CD4-positive, alpha-beta T cell treated with Interleukin-4 for 1 hour (primary cell): ENCODE measurements at places on chromosomes 2 and 18.
A peak's percentile ranks its signal among the peaks of the same experiment; 100 is the strongest.

GRCh38 chr18:77944533-77944932 is 694.9 kb downstream of the GALR1 start:
- no peak for DNase-seq

DNA sequence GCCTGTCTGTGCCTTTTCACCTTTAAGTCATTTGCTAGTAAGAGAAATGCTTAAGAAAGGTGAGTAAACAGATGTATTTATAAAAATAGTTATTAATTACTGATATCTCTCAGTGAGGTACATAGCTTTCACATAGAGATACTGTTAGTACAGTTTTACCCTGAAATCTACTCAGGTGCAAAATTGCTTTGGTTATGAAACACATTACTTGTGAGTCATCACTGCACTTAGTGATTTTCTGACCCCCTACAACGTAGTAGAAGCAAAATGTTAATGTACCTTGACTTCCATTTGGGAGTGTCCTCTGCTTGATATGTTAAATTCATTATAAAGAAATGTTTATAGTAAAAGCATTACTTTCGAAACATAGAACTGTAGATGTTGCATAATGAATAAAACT is 6.5 kb downstream of the GLS start:
- no peak for DNase-seq

- no peak for DNase-seq
These were observed 41.1 kb downstream of the THNSL2 start for GRCh38 chr2:88211003-88211808.

DNA sequence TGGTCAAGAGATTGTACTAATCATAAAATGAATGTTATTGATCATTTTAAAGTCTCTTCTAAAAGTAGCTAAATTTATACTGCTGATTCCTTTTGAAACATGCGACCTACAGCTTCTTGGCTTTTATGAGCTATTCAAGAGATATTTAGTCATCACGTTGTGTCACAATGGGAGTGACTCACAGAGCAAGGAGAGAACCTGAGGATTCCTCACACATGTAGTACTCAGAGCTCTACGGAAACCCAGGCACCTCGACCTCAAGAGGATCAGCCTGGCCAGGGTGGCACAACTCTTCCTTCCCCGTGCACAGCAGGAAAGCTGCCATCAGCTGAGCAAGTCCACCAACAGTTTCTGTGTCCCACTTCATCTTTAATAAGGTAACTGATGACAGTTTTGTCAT is at the start of gene DHRS9:
DHRS9 (plus strand) TSS at position 223 of the 400 bp plus-strand sequence. CDS start 12,019 bp downstream, outside the sequence.
- no peak for DNase-seq

DNA sequence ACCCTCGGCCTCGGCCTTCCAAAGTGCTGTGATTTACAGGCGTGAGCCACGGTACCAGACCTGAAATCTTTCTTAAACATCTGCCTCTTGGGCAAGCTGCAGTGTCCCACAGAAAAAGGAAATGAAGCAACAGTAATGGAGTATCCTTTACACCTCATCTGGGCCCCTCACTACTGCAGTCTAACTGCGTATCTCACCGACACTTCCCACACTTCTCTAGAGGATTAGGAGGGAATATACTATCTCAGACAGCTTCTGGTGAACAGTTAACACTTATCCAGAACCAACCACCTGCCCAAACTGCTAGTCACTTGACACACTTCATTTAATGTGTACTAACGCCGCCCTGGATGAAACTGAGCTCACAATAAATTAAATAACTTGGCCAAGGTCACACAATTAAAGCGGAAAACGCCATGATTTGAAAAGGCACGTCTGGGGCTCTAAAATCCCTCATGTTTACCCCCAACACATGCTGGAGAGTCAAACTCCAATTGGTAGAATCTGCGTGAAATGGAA is 993 bp downstream of the COX7A2L start:
- DNase-seq = peak; percentile 16

DNA sequence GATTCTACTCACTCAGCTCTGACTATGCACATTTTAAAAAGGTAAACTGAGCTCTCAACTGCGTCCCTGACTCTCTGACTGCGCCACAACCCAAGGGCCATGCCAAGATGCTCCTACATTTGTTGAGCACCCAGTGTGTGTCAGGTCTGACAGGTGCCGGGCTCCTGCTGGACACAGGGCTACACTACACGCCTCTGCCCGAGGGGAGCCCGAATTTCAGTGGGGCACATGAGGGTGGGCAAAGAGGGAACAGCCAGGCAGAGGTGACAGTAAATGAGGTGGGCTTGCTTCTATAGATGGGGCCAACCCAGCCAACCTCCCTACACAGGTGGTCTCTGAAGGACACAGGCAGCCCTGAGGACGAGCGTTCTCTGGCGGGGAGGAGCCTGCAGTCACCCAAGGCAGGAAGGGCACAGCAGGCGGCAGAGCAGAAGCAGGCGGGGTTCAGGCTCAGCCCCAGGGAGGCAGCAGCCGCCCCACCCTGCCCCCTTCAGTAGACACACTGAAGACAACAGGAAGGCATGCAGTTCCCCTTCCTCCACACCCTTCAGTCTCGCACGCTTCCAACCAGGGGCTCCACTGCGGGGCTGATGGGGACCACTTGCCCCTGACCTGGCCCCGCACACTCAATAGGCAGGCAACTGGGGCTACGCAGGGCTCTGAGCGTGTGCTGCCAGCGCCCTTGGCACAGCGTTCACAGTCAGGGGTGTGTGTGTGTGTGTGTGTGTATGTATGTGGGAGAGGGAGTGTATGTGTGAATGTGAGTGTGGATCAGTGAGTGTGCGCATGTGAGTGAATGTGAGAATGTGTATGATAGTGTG is 98.4 kb downstream of the UXS1 start:
- DNase-seq = peak; percentile 84

DNA sequence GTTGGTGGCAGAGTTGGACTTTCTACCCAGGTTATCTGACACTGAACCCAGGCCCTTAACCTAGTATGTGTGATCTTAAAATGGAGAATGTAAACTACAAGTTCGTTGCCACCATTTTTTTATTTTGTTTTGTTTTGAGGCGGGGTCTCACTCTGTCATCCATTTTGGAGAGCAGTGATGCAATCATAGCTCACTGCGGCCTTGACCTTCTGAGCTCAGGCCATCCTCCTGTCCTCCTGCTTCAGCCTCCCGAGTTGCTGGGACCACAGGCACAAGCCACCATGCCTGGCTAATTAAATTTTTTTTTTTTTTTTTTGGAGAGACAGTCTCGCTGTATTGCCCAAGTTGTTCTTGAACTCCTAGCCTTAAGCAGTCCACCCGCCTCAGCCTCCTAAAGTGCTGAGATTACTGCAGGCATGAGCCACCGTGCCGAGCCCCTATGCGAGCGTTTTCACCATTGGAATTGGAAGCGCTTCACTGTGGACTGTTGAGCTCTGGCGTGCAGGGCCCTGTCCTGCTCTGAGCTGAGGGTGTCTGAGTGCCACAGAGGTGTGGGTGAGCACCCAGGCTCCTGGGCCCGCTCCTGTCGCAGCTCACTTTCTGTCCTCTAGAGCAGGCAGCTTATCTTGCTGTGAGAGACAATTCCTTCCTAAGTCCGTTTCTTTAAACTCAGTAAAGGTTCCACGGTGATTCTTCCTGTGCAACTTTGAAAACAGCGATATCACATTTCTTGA is 186.9 kb downstream of the LDLRAD4 start:
- DNase-seq = no peak
